Non-pigmented ciliary epithelial cell (primary cell): ENCODE measurements at places on chromosomes 2 and 18.

DNA sequence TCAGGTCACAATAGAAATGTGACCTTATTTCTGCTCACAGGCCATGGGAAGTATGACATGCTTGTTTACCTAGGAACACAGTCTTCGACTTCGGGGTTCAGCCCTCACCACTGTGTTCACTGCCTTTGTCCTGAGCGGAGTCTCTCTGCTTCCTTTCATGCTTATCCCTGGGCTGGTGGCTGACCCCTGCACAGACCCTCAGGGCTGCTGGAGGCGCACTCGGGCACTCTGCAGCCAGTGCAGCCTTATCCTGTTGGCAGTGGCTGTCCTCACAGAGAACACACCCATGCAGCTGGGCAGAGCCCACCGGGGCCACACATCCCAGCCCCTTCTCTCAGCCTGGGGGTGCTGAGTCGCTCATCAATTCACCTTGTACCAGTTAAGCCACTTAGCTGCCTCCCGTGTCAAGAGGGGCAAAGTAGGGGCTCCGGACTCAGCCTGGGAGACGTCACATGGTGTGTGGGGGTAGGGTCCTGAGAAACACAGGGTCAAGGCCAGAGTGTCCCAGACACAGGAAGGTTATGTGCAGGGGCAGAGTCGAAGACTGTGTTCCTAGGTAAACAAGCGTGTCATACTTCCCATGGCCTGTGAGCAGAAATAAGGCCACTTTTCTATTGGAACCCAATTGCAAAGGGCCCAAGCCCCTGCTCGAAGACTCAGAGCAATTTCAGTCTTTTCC, 107.5 kb downstream of the FAM210A start:
- DNase-seq, result no peak

DNA sequence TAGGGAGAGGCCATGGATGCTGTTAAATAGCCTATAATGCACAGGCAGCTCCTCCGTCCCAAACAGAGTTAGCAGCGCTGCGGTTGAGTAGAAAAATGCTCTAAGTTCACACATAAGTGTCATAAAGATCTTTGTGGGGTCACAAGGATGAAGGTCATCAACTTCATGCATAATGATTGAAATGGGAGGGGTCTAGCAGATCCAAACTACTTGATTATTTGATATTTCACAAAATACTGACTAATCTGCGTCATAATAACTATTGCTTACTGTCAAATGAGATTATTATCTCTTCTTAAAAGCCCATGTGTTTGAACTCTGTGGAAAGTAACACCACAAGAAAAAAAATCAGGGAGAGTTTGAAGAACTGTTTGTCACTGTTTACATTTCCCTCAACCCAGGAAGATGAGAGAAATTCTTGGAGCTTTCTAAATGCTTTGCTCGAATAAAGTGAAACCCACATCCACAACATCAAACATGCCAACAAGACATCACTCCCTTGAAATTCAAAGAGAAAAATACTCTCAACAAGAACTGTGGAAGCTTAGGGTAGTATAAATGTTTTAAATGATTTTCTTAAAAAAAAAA, 50.5 kb upstream of the CREB1 start:
- no peak for DNase-seq

GRCh38 chr2:232295971-232296370, 82.6 kb upstream of the ALPP start:
- DNase-seq, result no peak

DNA sequence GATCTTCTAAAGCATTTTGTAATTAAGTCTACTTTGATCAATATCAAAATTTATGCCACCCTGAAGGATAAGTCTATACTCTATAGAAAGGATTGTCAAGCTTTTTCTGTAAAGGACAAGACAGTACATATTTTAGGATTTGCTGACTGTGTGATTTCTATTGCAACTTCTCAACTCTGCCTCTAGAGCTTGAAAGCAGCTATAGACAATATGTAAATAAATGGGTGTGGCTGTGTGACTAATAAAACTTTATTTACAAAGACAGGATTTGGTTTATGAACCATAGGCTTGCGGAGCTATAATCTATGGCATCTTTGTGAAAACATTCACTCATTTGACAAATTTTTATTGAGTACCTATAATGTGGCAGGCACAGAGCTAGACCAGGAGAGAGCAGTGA, 18.4 kb downstream of the UPP2 start:
- DNase-seq, result no peak

DNA sequence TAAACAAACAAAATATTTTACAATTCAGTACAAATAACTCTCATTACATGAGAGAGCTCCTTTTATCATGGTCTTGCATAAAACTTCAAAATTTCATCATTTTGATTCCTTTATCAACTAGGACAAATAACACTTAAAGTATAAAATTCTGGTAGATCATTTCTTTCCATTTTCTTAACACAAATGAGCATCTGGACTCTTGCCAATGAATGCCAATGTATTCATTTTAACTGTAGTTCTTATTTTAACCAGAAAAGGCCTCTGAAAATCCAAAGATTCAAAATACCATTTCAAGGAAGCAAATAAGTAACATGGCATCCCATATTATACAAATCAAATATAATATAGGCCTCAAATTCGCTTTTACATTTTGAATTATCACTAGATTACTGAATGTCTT, 13.8 kb upstream of the POU3F3 start:
- DNase-seq, result no peak

DNA sequence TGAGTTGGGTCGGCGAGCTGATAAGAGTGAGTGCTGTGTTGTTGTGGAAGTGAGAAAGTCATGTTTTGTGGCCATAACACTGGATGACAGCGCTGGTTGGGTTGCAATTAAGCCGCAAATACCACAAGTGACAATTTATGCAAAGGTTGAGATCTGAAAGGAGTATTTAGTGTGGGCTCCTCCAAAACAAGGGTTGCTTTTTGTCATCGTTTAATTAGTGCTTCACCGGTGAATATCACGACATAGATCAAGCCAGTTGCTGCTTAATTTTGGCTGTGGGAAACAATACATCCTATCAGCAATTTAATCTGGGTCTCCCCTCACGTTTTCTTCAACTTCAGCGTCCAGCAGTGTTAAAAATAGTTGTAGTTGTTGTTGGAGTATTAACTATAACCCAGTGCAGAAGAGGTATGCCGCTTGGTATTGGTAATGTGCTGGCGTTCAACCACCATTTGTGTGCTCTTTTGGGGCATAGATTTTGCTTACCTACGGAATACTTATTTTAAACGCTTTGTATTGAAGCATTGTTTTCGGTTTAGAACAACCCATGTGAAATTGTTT, 662 bp downstream of the ACVR2A start:
- no peak for DNase-seq

GRCh38 chr2:174959787-174960186, 45.4 kb downstream of the CHN1 start:
- no peak for DNase-seq

DNA sequence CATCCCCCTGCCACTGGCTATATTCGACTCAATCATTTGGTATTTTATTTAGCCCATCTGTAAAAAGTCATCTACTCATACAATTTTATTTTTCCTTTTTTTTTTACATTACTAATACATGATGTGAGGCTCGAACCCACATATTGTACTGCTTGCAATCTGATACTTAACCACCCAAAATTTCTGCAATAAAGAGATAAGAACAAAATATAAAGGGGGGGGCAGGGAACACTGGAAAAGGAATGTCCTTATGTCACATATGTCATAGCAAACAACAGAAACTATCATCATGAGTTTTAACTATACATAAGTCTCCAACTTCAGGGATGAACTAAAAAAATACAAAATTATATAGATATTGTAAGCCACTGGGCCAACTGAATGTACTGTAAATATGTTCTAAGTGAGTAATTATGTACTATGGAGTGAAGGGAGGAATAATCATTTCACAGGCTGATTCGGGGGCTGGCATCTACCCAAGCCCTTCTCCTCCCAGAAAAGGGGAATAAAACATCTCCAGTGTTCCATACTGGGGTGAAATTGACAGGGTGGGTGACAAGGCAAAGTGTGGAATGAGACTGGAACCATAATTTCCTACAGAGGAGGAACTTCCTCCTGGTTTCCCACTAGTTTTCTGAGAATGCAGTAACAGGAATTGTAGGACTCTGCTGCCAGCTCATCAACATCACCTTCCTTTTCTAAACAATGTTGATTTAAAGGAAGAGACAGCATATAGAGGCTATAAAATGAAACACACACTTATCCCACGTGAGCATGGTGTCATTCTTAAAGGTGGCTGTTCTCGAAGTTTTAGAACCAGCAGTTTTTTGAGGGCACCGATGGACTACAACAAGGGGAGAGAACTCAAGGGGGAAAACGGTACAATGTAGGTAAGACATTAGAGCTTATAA, 79.5 kb downstream of the FARSB start:
- no peak for DNase-seq

- no peak for DNase-seq
Observed at GRCh38 chr18:44465381-44465841, 215.3 kb upstream of the SETBP1 start.

GRCh38 chr18:44869533-44869932, 188.8 kb downstream of the SETBP1 start:
- no peak for DNase-seq

- DNase-seq, result no peak
Observed at GRCh38 chr2:123916051-123916450, 109.0 kb upstream of the CNTNAP5 start.

DNA sequence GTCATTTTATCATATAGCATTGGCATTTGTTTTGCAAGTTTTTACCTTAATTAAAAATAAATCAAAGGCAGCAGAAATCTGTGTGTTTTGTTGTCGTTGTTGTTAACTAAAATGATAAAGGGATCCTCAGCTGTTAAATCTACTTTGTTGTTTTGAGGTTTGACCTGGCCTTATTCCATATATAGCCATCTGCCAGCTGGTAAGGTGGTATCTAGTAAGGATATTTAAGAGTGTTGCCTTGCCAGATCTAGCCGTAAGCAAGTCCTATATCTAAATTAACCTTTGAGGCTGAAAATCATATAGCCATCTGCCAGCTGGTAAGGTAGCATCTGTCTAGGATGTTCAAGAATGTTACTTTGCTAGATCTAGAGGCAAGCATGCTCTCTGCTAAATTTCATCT, 56.6 kb downstream of the BMPR2 start:
- no peak for DNase-seq

- DNase-seq, result no peak
Observed at GRCh38 chr2:63034526-63034925, 16.1 kb upstream of the OTX1 start.

- DNase-seq, result no peak
Observed at GRCh38 chr2:44430342-44430741, 68.6 kb downstream of the CAMKMT start.

DNA sequence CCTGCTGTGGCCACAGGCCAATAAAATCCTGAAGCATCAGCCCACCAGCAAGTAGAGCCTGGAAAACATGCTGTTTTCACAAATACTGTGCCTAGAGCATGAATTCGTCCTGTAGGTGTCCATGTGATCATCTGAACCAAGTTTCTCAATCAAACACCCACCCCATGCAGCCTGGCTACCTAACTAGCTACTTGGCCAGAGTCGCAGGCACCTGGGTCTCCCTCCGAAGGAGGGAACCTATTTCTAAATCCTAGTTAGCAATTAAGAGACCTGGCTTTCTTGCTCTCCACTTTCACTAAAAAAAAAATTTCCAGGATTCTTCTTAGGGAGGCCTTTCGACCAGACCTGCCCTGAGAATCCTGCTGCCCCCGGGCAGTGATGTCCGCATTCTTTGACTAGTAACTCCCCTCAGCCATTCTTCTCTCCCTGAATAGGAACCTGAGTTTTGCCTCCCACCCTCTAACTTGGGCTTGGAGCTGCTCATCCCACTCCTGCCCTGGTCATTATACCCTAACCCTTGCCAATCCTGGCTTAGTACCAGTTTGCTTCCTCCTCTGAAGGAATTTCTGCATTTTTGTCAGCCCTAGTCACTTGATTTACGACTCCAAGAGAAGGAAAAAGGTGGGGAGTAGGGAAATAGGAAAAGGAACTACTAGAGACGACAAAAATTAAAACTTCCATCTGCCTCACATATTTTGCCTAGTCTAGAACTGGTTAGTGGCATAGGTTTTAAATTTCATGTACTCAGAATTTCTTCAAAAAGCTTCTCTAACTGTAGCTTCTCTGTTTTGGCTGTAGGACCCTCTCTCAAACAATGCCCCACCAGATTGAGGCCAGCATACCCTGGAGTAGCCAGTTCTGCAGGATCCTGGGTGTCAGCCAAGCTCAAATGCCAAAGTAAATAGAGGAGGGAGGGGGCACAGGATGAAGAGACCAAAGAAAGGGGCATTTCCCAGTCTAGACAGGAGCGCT, 25.4 kb upstream of the TANK start:
- DNase-seq, result no peak

- DNase-seq, result no peak
Observed at GRCh38 chr2:217816396-217816869, 186.4 kb downstream of the TNS1 start.

DNA sequence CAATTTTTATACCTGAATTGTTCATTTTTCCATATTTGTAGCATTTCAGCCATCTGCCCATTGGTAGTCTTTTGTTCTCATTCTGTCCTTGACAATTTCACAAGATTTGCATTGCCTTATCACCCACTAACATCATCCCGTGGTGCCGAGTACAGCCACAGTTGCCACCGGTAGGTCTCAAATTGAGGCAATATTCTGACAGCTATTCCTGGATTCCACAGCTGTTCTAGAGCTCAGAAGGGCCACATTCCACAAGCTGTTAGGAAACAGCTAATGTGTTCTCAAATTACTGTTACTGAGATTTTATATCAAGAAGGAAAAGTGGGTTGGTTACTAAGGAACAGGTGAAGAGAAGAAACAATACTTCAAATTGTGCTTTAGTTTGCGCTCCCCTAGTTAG, 178.8 kb downstream of the RPRM start:
- no peak for DNase-seq

- DNase-seq, result no peak
Observed at GRCh38 chr18:76379226-76380126, 115.6 kb downstream of the ZNF516 start.

DNA sequence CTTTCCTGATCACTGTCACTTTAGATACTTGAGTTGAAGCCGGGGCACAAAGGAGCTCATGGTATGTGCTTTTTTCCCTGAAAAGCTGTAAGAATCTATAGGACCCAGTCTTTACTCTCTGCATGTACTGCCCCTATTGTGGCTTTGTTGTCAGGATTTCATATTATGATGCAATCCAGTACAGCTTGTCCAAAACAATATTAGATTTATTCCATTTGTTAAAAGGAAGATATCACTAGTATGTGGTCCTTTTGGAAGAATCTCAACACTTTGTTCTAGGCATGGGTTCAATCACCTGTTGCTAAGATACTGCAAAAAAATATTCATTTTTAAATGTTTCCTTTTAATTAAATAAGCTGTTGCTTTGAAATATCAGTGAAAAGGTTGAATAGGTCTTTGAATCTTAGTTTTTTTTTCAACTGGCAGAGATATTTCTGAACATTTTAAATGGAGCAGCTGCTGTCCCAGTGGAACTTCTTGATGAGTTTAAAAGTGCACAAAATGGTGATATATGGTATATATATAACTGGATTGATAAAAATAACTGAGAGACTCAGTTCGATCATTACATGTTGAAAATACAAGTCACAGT, 256.6 kb upstream of the NT5C1B start:
- DNase-seq, result no peak

DNA sequence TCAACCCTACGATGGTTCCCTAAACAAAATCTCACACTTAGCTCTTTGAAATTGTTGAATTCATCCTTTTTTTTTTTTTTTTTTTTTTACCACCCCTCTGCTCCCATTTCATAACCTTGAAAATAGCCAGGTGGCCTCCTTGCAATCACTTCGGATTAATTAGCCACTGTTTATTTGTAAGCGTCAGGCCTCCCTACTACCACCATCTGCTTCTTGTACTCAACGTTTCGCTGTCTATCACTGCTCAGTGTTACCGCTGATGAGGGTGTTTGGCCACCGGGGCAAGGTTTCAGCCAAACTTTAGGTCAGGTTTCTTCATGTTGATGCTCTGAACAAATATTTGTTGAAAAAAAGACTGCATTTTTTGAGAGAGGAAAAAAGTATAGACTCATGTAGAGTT, 183.2 kb downstream of the EPHA4 start:
- DNase-seq, result no peak
